ENCODE measurements at places on chromosomes 12 and 14. TPM values are rescaled to one million over a fixed set of nuclear protein-coding genes. Genes with fewer than 3 reads are reported as not detected.
A peak's percentile ranks its signal among the peaks of the same experiment; 100 is the strongest.

DNA sequence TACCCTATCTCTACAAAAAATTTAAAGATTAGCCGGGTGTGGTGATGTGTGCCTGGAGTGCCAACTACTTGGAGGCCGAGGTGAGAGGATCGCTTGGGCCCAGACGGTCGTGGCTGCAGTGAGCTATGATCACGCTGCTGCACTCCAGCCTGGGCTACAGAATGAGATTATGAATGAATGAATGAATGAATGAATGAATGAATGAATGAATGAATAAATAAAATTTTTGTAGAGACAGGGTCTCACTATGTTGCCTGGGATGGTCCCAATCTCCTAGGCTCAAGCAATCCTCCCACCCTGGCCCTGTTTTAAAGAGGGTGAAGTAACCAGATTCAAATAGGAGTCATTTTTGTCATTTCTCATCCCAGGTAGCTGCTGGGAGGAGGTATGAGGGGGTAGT is 176.2 kb upstream of the HIF1A start:
- no peak overlapping the region for H3K27ac ChIP-seq
- no peaks in the 10 kb centered on the region for H3K27me3 ChIP-seq
- no peak overlapping the region for H3K4me3 ChIP-seq
- DNase-seq, result no peak

GRCh38 chr12:91586015-91586414 is 403.4 kb upstream of the DCN start:
- no peaks in the 10 kb centered on the region for H3K36me3 ChIP-seq
- H3K4me1 ChIP-seq, result no peaks in the 10 kb centered on the region
- H3K4me3 ChIP-seq, result no peak overlapping the region

Gene KLHL33
- 0.03 TPM for polyA plus RNA-seq

DNA sequence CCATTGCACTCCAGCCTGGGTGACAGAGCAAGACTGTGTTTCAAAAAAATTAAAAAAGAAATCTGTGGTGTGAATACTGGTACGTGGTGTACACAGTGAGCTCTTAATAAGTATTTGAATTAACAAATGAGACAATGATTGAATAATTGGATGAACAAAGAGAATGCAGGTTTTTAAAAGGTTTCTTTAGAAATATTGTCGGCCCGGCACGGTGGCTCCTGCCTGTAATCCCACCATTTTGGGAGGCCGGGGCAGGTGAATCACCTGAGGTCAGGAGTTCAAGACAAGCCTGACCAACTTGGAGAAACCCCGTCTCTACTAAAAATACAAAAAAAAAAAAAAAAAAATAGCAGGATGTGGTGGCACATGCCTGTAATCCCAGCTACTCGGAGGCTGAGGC is 6.6 kb downstream of the HIF1A start:
- no peak overlapping the region for H3K4me3 ChIP-seq
- H3K36me3 ChIP-seq, result peaks cover 1% of the 10 kb centered on the region
- H3K27me3 ChIP-seq, result no peaks in the 10 kb centered on the region
- no peak for DNase-seq

DNA sequence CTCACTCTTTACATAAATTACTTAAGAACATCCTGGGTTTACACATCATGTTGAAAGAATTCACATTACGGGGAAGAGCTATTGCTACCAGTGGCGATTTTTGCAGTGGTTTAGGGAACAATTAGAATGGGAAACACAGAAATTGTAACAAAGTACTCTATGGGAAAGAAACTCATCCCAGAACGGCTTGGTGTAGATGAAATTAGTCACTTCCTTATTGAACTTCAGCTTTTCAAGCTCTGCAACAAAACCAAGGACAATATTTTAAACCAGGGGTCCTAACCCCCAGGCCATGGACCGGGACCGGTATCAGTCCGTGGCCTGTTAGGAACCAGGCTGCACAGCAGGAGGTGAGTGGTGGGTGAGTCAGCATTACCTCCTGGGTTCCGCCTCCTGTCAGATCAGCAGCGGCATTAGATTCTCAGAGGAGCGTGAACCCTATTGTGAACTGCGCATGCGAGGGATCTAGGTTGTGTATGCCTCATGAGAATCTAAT is 32.3 kb upstream of the FICD start:
- H3K27ac ChIP-seq, result no peak overlapping the region
- no peaks in the 10 kb centered on the region for H3K36me3 ChIP-seq
- H3K27me3 ChIP-seq, result no peaks in the 10 kb centered on the region
- no peak overlapping the region for H3K4me3 ChIP-seq
- DNase-seq, result peak; percentile 6

- DNase-seq, result peak; percentile 45
- H3K4me3 ChIP-seq, result no peak overlapping the region
- no peaks in the 10 kb centered on the region for H3K27me3 ChIP-seq
- no peak overlapping the region for H3K27ac ChIP-seq
- peaks cover 32% of the 10 kb centered on the region for H3K36me3 ChIP-seq
- no peaks in the 10 kb centered on the region for H3K4me1 ChIP-seq
Measured at GRCh38 chr14:77738559-77739250, 22.3 kb downstream of the SNW1 start.

DNA sequence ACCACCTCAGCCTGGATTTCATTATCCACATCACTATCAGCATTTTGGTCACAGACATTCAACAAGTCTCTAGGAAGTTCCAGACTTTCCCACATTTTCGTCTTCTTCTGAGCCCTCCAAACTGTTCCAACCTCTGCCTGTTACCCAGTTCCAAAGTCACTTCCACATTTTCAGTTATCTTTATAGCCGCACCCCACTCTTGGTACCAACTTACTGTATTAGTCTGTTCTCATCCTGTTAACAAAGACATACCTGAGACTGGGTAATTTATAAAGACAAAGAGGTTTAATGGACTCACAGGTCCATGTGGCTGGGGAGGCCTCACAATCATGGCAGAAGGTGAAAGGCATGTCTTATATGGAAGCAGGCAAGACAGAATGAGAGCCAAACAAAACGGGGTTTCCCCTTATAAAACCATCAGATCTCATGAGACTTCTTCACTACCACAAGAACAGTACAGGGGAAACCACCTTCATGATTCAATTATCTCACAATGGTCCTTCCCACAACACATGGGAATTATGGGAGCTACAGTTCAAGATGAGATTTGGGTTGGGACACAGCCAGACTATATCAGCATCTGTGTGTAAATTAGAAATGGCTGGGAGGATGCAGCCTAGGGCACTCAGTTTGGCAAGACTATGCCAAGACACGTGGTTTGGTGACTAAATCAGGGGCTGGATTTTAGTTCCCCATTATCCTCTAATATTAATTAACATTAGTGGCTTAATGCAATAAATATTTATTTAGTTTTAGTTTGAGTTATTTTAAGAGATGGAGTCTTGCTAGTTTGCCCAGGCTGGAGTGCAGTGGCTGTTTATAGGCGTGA is 16.2 kb upstream of the FUT8 start:
- no peak for DNase-seq
- H3K27ac ChIP-seq, result no peak overlapping the region
- H3K36me3 ChIP-seq, result no peaks in the 10 kb centered on the region
- H3K4me3 ChIP-seq, result no peak overlapping the region
- H3K27me3 ChIP-seq, result no peaks in the 10 kb centered on the region
- H3K4me1 ChIP-seq, result no peaks in the 10 kb centered on the region

DNA sequence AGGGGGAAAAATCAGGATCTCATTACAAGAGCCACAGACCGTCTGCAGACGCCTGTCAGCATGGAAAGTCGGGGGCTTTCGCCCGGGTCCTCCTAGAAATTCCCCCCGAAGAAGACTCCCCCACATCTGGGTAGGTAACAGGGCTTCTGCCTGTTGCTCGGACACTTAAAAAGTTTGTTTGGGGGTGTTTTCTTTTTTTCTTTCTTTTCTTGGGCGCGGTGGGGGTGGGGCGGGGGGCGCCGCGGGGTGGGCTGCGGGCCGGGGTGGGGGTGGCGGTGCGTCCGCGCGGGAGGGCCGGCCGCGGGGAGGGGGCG is 358 bp downstream of the ELK3 start:
- peaks cover 5% of the 10 kb centered on the region for H3K4me1 ChIP-seq
- peak overlapping the region; percentile 97 for H3K4me3 ChIP-seq
- no peak for DNase-seq
- no peaks in the 10 kb centered on the region for H3K36me3 ChIP-seq

DNA sequence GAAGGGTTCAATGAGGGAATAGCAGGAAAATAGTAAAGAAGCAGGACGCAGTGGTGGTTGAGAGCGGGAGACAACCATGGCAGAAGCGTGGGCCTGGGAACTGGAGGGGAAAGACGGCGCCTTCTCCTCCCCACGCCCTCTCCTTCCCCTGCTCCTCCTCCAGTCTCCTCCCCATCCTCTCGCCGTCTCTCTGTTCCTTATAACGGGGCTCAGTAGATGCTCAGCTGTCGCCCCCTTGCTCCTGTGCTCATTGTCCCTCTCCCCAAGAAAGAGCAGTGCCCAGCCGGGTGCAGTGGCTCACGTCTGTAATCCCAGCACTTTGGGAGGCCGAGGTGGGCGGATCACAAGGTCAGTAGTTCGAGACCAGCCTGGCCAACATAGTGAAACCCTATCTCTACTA is 142.0 kb downstream of the BCL11B start:
- H3K27ac ChIP-seq, result no peak overlapping the region
- no peak for DNase-seq
- no peak overlapping the region for H3K4me3 ChIP-seq
- no peaks in the 10 kb centered on the region for H3K4me1 ChIP-seq

DNA sequence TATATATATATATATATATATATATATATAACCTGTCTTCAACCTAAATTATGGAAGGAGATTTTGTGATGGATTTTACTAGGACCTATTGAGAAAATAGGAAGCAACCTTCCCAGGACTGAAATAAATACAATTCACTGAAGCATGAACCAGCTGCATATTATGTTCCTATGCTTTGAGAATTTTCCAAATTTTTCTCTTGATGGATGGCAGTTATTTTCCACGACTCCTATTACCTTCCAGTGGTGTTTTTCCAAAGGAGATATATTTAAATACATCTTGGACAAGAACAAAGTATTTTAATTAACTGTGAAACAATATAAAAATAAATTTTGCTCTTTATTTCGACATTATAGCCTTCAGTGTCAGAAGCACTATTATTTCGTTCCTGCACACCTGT is 87.9 kb downstream of the TMTC1 start:
- no peak overlapping the region for H3K27ac ChIP-seq
- H3K36me3 ChIP-seq, result peaks cover 2% of the 10 kb centered on the region

Gene MANSC4
- polyA plus RNA-seq, result not detected

GRCh38 chr14:77709412-77709811 is 1.5 kb downstream of the SLIRP start:
- no peaks in the 10 kb centered on the region for H3K4me1 ChIP-seq
- no peak overlapping the region for H3K4me3 ChIP-seq
- H3K27me3 ChIP-seq, result no peaks in the 10 kb centered on the region
- DNase-seq, result no peak
- no peak overlapping the region for H3K27ac ChIP-seq

GRCh38 chr12:56061982-56062381 is 18.0 kb upstream of the ERBB3 start:
- no peaks in the 10 kb centered on the region for H3K27me3 ChIP-seq
- no peaks in the 10 kb centered on the region for H3K4me1 ChIP-seq
- H3K36me3 ChIP-seq, result no peaks in the 10 kb centered on the region
- DNase-seq, result no peak
- H3K27ac ChIP-seq, result no peak overlapping the region

DNA sequence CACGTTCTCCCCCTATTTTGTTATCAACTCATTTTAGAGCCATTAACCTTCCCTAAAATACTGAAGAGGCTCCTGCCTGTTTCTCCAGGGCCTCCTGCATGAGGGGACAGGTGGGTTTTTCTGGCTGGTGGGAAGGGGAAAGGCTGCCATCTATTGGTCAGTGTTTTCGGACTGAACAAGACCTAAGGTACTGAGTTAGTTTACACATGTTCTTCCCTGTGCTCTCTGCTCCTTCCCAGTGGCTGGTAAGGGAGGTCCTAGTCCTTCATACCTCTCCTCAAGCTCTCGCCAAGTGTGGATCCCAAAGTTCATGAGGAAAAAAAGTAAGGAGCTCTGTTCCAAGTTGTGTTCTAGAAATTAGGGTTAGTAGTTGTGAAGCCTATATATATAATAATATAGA is 357.5 kb downstream of the FSCB start:
- no peaks in the 10 kb centered on the region for H3K4me1 ChIP-seq
- H3K27me3 ChIP-seq, result no peaks in the 10 kb centered on the region
- H3K27ac ChIP-seq, result no peak overlapping the region
- no peak overlapping the region for H3K4me3 ChIP-seq

DNA sequence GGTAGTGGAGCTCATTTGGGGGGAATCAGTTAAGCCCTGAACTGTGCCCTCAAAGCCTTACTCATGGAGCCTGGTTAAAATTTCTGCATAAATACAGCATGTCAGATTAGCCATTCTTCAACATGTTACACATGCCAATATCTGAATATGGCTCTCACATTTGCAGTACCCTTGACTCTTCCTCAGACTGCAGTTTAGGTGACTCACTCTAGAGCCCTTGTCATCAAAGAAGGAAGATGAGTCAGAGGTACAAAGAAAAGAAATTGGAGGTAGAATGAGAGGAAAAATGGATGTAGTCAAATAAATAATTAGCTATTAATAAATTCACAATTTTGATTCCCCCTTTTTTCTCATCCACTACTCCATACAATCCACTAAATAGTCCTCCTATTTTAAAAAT is 23.6 kb upstream of the OR4K2 start:
- no peaks in the 10 kb centered on the region for H3K36me3 ChIP-seq
- H3K27me3 ChIP-seq, result no peaks in the 10 kb centered on the region
- no peak overlapping the region for H3K4me3 ChIP-seq
- H3K27ac ChIP-seq, result no peak overlapping the region

DNA sequence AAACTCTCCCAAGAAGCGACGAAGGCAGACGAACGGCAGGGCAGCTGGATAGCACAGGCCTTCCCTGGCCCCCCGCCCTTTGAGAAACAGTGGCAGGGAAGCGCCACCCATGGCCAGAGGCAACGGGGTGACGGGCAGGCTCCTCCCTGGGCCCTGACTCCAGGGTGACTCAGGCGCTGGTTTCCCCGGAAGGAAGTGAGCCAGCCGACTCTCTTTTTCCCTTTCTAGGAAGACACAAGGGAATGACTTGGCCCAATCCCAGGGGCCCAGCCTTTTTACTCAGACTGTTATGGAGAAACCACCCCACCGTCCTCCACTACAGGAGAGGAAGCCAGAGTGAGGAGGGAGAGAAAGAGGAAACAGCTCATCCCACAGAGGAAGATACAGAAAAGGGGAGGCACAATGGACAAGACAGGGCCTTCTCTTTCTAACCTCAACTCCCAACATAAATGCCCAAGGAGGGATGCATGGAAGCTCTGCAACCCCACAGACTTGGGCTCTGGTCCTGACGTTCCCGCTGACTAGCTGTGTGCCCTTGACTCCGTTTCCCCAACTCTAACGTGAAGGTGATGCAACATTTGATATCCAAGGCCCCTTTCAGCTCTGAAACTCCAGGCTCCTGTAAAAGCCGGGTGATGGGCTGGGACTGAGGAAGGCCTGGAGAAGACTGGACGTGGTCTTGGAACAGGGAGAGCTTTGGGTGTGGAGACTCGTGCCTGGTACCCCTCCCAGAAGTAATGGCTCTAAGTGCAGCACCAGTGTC is 27.9 kb downstream of the ACTN1 start:
- peak overlapping the region; percentile 76 for H3K27ac ChIP-seq
- no peak overlapping the region for H3K4me3 ChIP-seq
- H3K27me3 ChIP-seq, result no peaks in the 10 kb centered on the region
- peak; percentile 96 for DNase-seq

Gene SCN8A
- polyA plus RNA-seq, result 6.9 TPM
